NCI-H460 (cell line): ENCODE measurements at places on chromosomes 1 and 21. TPM values are rescaled to one million over a fixed set of nuclear protein-coding genes. Genes with fewer than 3 reads are reported as not detected.
A peak's percentile ranks its signal among the peaks of the same experiment; 100 is the strongest.

The HSD11B1 gene
- not detected in 2 replicates for total RNA-seq

DNA sequence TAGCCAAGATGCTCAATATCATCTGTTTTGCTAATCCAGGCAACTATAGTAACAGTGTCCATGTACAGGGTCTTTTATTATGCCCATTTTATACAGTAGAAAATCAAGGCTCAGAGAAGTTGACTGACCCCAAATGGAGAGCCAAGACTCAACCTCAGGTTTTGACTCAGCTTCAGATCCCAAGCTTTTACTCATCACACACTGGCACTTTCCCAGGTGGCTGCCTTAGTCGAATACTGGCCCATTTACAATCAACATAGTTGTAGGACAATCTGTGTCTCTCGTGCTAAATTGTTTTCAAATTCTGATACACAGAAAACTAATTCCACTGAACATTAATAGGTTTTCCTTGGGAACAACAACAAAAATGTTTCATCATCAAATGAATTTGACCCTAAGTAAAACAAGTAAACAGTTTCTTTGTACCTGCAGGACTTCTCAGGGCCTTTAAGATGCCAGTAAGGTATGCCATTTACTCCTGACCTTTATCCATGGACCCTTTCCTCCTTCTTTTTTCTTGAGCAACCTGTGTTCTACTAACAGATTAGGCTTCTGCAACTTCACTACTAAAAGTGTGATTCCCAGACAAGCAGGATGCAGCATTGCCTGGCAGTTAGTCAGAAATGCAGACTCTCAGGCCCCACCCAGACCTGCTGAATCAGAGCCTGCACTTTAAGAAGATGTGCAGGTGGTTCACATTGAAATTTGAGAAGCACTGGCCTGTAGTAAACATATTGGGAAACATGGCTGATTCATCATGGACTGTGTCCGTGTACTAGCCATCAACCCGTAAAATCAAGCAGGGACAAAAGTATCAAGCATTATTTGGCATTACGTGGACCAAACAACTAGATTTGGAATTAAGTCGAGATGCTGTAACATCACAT lies 128.8 kb downstream of the RRAGC start:
- no peak for DNase-seq

The CD1B gene
- not detected in 2 replicates for total RNA-seq

DNA sequence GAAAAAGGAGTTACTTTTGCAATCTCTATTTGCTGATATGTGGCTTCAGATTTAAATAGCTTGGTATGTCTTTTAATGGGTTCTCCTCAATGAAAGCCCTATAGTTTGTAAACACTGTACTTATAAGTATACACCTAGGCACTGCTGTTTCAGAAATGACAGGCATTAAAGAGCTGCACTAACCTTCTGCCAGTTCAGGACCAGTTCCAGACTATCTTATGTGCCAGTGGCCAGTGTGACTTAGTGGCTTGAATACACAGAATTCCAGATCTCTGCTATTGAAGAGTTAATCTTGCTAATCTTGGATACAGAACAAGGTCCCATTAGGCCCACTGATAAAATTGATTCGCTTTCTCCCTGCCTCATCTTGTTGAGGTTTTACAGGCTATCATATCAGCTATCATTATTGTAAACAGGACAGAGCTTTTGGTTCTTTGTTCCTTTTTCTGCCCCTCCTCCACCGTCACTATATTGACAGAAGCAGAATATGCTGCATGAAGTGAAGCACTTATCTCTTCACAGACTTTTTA lies 337.5 kb downstream of the LRRIQ3 start:
- no peak for DNase-seq

The RYR2 gene
- 3.6 and 4.7 TPM in 2 replicates for total RNA-seq

DNA sequence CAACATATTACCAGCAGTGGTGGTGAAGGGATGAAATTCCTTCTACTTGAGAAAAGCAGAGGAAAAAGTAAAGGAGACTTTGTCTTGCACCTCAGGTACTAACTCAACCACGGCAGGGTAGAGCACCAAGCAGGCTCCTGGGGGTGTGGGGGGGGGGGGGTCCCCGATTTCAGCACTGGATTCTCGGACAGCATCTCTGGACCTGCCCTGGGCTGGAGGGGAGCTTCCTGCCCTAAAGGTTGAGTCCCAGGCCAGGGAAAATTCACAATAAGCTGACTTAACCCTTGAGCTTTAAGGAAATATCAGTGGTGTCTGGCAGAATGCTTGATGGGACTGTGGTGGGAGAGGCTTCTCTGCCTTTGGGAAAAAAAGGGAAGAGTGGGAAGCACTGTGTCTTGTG lies 233.2 kb upstream of the CXADR start:
- no peak for DNase-seq

The COL11A1 gene
- not detected in 2 replicates for total RNA-seq

GRCh38 chr1:66124670-66125069 lies 332.0 kb downstream of the PDE4B start:
- no peak for DNase-seq

The E2F2 gene
- total RNA-seq: 3.4 and 3.9 TPM in 2 replicates

The SLC35F3 gene
- total RNA-seq: 2.5 and 3.5 TPM in 2 replicates

DNA sequence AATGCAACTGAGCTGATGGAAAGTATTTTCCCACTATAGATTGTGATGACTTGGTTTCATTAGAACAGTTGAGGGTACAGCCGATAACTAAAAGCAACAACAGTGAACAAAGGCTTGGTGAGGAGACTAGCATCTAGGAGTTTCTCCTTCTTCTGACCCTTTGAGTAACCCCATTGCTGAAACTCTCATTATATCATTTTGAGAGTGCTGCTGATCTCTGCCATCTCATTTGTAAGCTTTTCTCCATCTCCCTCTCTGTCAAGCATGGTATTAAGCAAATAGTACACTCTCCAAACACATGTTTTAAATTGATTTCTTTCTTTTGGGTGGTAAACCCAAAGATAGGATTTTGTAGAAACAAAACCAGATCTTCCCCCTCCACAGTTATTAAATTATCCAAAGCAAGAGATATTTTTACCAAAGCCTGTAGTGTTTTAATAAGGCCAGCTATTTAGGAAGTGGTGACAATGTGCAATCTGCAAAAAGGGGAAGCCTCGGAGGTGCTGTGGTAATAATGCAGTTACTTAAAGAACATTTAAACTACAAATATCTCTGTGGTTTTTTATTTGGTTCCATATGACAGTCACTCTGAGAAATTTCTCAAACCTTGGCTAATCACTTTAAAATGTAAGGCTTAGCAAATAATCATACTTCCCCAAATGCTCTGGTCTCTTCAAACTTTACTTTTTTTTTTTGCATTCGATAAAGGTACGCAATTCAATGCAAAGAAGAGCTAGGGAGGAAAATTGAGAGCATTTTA lies 287.5 kb downstream of the HLX start:
- DNase-seq: no peak

The CNKSR1 gene
- total RNA-seq: 0.52 and 0.92 TPM in 2 replicates

GRCh38 chr1:113949007-113949406 lies 19.9 kb downstream of the HIPK1 start:
- DNase-seq: no peak

DNA sequence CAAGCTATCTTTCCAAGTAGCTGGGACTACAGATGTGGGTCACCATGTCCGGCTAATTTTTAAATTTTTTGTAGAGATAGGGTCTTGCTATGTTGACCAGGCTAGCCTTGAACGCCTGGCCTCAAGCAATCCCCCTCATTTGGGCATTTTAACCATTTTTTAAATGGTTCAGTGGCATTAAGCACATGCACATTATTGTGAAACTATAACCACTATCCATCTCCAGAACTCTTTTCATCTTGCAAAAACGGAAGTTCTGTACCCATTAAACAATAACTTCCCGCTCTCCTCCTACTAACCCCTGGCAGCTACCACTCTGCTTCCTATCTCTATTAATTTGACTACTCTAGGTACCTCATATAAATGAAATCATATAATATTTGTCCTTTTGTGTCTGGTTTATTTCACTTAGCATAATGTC lies 4.8 kb upstream of the IL6R start:
- DNase-seq: no peak

DNA sequence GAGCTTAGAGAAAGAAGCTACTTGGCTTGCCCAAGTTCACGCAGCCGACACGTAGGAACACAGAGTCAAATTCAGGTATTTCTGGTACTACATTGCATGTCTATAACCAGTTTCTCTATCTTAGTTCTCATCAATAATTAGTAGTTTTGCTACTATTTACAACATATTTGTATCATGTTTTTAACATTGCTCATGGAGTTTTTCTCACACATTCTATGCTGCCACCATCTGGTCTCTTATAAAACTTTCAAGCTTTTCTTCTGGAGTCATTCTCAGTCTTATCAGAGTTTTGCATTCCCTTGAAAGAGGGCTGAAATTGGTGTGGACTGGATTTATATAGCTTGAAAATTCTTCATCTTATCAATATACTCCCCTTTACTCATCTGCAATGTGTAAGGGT lies 118.8 kb upstream of the PALMD start:
- DNase-seq: peak; percentile 12

The LHX4 gene
- 0.29 and 0.79 TPM in 2 replicates for total RNA-seq

GRCh38 chr21:44392916-44393315 lies 39.5 kb downstream of the TRPM2 start:
- DNase-seq: no peak

The TINAGL1 gene
- 0.27 TPM in 1 of 2 replicates, not detected in the other for total RNA-seq

The CGN gene
- 0.02 TPM in 1 of 2 replicates, not detected in the other for total RNA-seq

DNA sequence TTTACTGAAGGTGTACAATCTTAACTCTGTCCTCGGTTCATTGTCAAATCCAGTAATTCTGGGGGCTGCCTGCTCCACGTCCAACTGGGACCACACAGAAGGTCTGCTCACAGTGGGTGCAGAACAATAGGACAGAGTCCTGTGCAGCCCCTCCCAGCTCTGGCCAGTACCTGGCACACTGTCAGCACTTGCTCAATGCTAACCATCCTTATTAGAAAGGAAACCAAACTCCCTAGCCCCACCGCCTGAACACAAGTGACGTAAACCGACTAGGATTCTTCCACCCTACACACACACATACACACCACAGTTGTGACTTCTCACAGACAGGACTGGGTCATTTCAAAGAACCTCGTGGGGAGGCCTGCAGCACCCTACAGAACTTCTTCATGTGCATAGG lies 5.2 kb downstream of the BCAR3 start:
- DNase-seq: no peak

The PROX1 gene
- total RNA-seq: 0.12 TPM in 2 replicates

- no peak for DNase-seq
Measured at GRCh38 chr21:44795342-44795741, 6.3 kb downstream of the UBE2G2 start.

- DNase-seq: no peak
Measured at GRCh38 chr1:202649553-202650392, 60.5 kb downstream of the SYT2 start.

- DNase-seq: no peak
Measured at GRCh38 chr1:57254022-57254421, 169.8 kb downstream of the DAB1 start.

DNA sequence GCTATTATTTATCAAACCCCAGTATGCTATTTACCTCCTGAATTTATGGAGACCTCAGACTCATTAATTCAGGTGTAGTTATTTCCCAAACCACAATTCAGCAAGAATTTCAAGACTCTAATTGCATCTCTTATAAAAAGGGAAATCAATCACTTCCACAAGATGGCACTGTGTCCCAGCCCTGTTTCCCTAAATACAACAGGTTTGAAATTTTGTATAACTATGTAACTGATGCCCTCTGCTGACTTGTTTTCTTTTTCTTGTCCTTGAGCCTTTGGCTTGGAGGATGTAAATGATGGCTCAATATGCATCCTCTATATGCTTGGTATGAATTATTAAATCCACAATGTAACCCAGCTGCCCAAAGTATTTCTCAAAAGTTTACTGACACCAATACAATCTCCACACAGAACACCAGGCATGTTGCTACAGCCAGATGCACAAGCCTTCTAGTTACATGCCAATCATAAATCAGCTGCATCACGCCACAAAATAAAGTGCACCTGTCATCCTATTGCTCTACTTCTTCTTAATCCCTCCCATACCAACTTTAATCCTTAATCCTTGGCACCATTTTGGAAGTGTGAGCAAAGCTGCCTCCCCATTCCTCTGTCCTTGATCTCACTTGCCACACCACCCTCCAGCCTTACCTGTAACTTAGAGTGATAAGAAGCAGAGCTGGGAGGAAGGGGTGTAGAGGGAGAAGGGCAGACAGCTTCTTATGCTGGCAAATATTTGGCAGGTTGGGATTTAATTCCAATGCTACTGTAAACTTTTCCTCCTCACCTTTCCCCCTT lies 9.0 kb downstream of the C1orf105 start:
- DNase-seq: peak; percentile 78

DNA sequence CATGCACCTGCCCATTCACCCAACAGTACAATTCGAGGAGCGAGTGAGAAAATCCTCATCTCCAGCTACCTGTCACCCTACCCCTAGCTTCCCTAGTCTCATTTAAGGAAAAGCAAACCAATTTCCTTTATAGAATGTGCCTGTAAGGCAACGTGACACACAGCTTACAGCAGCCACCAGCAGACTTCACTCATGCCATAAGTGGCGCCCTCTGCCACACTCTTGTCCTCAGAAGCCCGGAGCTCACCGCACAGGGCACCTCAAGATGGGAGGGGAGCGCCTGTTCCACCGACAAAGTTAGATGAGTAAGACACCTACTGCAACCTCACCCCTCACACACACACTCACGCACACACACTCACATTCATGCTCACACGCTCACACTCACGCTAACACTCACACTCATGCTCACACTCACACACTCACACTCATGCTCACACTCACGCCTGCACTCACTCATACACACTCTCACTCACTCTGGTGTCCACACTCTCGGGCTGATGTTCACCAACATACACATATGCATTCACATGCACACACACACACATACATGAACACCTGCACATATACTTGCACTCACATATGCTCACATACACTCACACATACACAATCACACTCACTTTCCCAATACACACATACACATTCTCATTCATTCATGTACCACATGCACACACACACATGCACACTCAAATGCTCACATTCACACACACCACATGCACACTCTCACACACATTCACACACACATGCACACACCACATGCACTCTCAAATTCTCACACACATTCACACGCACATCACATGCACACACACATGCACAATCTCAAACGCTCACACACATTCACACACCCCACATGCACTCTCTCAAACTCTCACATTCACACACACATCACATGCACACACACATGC lies 170.7 kb downstream of the PSMG1 start:
- DNase-seq: no peak

DNA sequence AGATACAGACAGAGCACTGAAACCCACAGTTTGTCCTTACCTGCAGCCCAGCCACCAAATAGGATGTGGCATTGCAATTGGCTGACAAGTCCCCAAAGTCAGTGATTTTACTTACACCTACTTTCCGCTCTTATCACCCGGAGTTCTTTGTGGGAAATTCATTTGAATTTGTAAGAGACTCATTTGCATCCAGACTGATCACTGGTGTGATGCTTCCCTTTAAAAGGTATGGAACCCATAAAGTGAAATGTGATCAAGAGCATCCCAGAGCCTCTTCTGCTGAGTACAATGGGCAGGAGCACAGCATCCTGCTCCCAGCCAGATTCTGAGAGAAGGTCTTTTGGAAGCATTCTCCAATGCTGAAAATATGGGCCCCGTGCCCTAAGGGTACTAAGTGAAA lies 161.4 kb downstream of the DAB1 start:
- DNase-seq: no peak

The C1orf185 gene
- not detected in 2 replicates for total RNA-seq

The MRPL24 gene
- total RNA-seq: 175 and 203 TPM in 2 replicates

The BMP8B gene
- total RNA-seq: 1.7 TPM in 2 replicates

- no peak for DNase-seq
Measured at GRCh38 chr1:224959115-224959514, 29.6 kb downstream of the DNAH14 start.
